ENCODE measurements at places on chromosomes 11 and 22. TPM values are rescaled to one million over a fixed set of nuclear protein-coding genes. Genes with fewer than 3 reads are reported as not detected.

Gene KCNJ11
- total RNA-seq, result not detected

Gene UBQLNL
- total RNA-seq, result 0.36 TPM

Gene PPFIBP2
- 53.3 TPM for total RNA-seq

Gene LMNTD2
- not detected for total RNA-seq

Gene ASCL2
- total RNA-seq, result not detected

Gene LRRC4C
- 0.27 TPM for total RNA-seq

Gene CDC42EP2
- total RNA-seq, result 4.7 TPM

Gene OR8G5
- total RNA-seq, result not detected

Gene OR52K1
- not detected for total RNA-seq

Gene PIH1D2
- total RNA-seq, result 5.5 TPM

Measured in fibroblast of the aortic adventitia (primary cell).